ENCODE measurements at places on chromosomes 12 and 14.

GRCh38 chr14:80570930-80571298 lies 359.6 kb upstream of the DIO2 start:
- DNase-seq: no peak

- DNase-seq: no peak
These were observed 114.3 kb downstream of the DIP2B start for GRCh38 chr12:50618864-50619609.

GRCh38 chr14:84826294-84826693 lies 703.6 kb upstream of the FLRT2 start:
- no peak for DNase-seq

DNA sequence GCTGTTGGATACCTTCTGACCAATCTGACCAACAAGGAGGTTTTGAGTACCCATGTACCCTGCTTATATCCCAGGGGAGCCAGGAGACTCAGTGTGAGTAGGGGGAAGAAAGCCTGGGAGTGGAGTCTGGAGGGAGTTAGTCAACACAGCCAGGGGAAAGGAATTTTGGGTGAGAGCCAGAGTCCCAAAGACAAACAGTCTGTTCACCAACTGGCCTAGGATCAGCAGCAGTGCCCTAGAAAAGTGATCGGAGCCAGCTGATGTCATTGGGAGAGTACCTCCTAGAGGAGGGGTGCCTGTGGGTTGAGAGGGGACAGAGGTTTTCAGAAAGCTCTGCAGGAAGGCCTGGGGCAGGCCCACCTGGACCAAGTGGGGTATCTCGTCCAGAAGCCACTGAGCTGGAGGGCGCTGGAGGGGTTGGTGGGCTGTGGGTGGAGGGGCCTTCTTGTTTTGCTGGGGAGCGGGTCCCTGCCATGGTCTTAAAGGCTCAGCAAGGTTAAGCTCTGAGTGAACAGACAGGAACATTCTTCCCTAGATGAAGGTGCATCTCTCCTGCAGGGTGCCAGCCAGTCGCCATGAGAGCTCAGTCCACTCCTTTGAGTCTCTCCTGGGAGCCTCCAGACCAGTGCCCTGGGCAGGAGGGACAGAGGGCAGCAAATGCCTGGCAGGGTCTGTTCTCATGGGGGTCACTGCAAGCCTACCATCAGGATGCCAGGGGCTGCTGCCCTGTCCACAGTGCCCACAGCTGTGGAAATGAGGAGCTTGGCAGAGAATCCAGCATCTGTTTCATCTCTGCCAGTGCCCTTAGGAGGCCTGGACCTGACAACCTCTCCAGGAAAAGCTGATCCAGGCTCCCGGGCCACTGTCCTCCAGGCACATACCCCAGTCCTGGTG lies 63.6 kb downstream of the CHGA start:
- no peak for DNase-seq

- DNase-seq: no peak
These were observed 65.8 kb downstream of the VWF start for GRCh38 chr12:6058481-6059161.

DNA sequence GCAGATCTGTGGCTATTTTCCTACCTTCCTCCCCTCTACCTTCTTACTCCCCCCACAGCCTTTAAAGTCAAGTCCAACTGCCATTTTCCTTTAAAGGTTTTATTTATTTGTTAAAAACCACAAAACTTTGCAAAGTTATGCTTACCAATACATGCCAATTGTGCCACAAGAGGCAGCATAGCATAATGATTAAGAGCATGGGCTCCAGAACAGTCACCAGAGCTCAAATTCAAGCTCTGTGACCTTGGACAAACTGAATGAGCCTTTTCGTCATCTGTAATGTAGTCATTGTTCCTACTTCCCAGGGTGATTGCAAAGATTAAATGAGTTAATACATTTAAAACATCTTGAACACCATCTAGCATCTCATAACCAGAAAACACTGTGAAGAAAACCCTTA lies 13.0 kb upstream of the FMNL3 start:
- DNase-seq: no peak

Measured in NK-92 treated with Interleukin-12 subunit alpha and Interleukin-12 subunit beta, amount 100 ng/mL, for 24 hours (cell line).